Astrocyte (in vitro differentiated cells and primary cell): ENCODE measurements at places on chromosomes 5 and 9. TPM values are rescaled to one million over a fixed set of nuclear protein-coding genes. Genes with fewer than 3 reads are reported as not detected.
A peak's percentile ranks its signal among the peaks of the same experiment; 100 is the strongest.

- no peak overlapping the region for H3K4me3 ChIP-seq
- no peaks in the 10 kb centered on the region for H3K27me3 ChIP-seq
- peak overlapping the region; percentile 100 for H3K27ac ChIP-seq
- no peaks in the 10 kb centered on the region for H3K36me3 ChIP-seq
- peak; percentile 51 for DNase-seq
These were observed 15.5 kb downstream of the ATOX1 start for GRCh38 chr5:151742870-151743294.

DNA sequence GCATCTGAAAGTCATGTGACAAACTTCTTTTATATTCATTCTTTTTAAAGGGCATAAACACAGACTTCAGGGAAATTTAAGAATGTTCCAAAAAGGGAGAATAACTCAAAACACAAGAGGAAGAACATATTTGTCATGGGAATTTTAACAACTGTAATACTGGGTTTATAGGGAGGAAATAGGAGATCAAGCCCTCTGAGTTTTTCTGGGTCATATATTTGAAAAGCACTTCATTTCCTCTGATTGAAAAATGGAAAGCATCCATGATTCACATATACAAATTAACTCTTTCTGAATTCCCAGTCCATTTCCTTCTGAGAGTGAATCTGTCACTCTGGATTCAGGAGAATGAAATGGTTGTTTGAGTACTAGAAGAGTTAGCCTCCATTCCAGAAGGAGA is 26.8 kb downstream of the LURAP1L start:
- no peaks in the 10 kb centered on the region for H3K36me3 ChIP-seq
- no peak overlapping the region for H3K27ac ChIP-seq
- DNase-seq: no peak

The ADAMTSL2 gene
- 0.52 and 0.58 TPM in 2 replicates for total RNA-seq

The SKIC3 gene
- 98.3 and 99.9 TPM in 2 replicates for total RNA-seq

DNA sequence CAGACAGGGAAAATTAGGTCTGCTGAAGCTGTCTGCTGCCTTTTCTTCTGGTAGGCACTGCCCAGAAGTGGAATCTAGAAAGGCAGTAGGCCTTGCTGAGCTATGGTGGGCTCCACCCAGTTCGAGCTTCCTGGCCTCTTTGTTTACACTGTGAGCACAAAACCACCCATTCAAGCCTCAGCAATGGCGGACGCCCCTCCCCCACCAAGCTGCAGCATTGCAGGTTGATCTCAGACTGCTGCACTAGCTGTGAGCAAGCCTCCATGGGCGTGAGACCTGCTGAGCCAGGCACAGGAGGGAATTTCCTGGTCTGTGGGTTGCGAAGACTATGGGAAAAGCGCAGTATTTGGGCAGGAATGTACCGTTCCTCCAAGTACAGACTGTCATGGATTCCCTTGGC is 18.5 kb downstream of the AGTPBP1 start:
- no peaks in the 10 kb centered on the region for H3K27me3 ChIP-seq
- no peak for DNase-seq
- H3K4me1 ChIP-seq: no peaks in the 10 kb centered on the region
- H3K36me3 ChIP-seq: no peaks in the 10 kb centered on the region

The TOR4A gene
- 10.8 and 11.8 TPM in 2 replicates for total RNA-seq

DNA sequence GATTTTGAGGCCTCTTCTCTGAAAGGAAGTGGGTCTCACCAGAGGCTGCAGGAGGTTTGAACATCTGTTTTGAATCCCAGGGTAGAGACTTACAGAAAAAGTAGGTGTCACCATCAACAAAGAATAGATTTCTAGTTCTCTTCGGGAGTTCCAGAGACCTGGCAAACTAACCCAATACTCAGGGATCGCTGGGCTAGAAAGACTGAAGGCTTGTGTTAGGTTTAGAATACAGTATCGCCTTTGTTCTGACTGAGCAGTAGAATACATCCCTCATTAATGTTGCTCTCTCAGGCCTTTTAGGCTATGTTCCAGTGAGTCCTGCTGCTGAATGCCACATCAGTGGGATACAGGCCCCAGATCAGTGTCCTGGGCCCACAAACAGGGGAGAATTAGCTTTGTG is 27.2 kb downstream of the RUSC2 start:
- DNase-seq: no peak
- peak overlapping the region; percentile 2 for H3K4me3 ChIP-seq
- no peaks in the 10 kb centered on the region for H3K36me3 ChIP-seq
- H3K4me1 ChIP-seq: peaks cover 71% of the 10 kb centered on the region
- H3K27me3 ChIP-seq: no peaks in the 10 kb centered on the region
